Stimulated activated CD4-positive, alpha-beta T cell treated with anti-CD3 and anti-CD28 coated beads, Interleukin-1b, Interleukin-23, amount 100 ng/mL, for 24 hours (primary cell): ENCODE measurements at places on chromosomes 2 and 18.

GRCh38 chr18:56221195-56222065 lies 417.0 kb downstream of the TXNL1 start:
- DNase-seq: no peak

DNA sequence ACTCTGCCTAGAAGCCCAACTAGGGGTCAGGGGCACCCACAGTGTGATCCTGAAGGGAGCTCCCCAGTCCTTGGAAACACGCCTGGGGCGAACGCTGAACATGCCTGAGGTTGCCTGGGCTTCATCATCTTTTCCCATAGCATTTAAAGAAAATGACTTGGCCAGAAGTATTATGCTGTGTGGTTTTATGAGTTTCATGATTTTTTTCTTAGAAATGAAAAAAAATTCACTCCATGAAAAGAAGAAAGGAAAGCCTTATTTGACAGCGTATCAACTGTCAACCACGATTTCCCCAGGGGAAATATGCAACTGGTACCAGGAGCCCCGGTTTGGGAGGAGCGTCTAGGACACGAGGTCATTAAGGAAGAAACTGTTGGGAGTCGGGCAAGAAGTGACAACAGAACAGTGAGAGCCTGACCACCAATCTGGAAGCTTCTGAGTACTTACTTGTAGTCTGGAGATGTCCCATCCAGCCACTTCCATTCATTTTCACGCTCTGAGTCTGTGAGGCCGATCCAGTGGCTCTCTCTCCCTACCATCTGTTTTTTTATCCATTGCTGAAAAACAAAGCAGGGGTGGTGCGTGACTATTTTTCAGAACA lies 63.5 kb upstream of the THOC1 start:
- no peak for DNase-seq

DNA sequence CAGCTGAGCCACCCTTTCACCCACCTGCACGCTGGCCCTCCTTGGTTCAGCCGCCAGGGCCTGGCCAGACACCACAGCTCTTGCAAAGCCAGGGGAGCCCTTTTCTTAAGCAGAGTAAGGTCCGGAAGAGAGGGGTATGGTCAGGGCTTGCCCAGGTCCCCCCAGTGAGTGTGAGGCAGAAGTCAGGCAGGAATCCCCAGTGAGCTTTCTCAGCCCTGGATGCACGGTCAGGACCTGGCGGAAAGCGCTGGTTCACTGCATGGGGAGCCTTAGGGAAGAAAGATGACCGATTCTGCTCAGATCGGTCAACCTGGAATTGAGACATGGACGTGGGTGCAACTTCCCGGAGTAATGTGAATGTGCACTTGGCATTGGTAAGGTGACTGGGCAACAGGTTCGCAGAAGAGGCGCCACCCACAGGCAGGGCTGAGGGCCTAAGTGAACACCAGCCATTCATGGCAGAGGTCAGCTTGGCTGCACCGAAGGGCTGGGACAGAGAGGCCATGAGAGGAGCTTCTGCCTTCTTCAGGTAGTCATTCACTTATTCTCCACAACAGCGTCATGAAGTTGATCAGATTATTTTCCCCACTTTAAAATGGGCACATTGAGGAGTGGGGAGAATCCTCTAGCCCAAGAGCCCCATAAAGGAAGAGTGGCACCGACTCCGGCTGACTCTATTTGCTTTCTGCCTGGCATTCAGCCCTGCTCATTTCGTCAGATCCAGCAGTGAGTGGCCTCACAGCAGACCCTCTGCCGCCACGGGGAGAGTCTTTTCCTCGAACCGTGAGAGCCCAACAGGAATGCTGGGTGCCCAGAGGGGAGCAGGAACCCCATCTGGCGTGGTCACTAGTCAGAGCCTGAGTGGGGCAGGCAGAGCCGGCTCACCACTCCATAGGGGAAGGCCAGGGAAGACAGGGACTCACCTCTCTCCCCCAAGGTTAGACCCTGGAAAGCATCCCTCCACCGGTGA lies 35.8 kb downstream of the SCTR start:
- no peak for DNase-seq

GRCh38 chr2:140383781-140384180 lies 1603.6 kb upstream of the NXPH2 start:
- DNase-seq: no peak
